Motor neuron (in vitro differentiated cells): ENCODE measurements at places on chromosomes 3 and 15.

DNA sequence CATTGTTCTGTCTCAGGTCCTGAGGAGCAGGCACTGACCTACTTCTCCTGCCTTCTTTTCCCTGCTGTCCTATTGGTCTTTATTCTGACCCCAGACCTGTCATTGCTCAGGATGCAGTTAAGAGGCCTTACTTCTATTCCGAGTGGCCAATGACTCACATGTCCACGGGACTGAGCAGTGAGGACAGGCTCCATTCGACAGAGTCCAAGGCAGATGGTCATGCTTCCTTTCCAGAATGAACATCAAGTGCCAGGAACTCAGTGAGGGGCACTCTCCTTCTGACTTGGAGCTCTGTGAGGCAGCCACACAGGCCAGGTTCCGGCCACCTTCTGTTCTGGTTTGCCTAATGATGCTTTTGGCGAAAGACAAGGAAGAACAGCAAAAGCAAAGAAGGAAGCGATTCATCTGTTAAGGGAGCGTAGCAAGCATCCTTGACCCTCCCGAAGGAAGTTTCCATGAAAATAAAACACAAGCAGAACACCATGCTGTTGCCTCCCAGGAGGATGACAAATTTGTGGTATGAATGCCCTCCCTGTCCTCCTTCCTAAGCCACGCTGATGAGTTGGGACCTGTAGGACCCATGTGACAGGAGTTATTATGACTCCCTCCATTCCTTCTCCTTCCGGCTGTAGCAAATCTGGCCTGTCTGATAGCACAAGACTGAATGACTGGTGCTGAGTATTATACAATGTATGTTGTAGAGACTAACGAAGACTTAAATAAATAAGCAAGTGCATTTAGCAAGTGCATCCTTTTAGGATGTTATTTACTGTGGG, 14.4 kb upstream of the TPRG1 start:
- ATAC-seq, result no peak

DNA sequence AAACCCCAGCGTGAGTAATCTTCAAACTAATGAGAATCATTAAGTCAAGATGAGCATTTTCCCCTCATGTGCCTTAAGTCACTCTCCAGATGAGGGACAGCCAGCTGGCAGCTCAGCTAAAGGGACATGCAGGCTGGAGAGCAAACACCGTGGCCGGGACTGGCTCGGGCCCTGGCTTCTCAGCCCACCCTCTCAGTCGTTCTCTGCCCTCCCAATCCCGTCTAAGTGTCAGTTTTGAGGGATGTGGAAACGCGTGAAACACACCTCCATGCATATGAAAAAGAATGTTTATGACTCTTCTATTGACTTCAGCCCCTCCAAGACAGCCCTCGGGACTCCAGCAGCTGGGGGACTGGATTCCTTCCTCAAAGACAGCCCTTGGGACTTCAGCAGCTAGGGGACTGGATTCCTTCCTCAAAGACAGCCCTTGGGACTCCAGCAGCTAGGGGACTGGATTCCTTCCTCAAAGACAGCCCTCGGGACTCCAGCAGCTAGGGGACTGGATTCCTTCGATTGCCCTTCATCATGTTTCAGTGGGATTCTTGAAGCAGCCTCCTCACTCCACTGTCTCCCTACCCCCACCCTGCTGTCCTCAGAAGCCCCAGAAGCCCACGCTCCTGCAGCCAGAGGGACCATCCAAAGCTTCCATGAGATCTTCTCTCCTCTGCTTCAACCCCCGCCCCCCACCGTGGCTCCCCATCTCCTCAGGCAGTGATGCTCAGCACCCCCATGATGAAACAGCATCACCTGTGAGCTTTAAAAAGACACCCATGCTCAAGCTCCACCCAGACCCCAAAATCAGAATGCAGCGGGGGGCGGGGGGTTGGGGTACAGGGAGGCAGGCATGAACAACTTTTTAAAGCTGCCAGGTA, 228.9 kb downstream of the XXYLT1 start:
- ATAC-seq, result peak; percentile 18

DNA sequence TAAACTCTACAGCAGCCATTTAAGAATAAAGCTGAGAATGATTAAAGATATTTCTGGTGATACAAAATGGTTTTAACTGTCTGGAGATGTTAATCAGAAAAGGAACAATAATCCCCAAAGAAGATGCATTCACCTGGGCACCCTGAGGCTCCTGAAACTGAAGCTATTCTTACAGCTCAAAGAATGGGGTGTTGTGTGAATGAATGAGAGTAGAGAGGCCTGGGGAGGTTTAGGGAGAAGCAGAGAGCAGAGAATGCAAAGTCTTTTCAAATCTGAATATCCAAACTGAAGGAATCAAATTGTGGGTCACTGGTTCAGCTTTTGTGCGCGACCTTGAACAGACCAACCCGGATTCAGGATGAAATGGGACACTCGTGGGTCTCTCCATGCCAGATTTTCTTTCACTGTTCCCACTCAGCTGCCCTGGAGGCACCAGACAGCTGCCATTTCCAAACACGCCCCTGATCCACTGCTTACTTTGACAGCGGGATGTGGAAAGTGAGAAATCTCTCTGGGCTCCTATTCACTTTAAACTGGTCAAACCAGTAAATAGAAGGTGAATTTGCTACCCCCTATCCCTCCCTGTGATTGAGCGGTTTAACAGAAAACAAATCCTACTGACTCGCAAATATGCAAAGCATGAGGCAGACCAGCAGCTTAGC, 485.5 kb upstream of the THBS1 start:
- no peak for ATAC-seq

GRCh38 chr3:47022641-47023071, 43.2 kb downstream of the NBEAL2 start:
- ATAC-seq, result no peak

- ATAC-seq, result no peak
Observed at GRCh38 chr3:16181361-16181760, 6.9 kb downstream of the GALNT15 start.

DNA sequence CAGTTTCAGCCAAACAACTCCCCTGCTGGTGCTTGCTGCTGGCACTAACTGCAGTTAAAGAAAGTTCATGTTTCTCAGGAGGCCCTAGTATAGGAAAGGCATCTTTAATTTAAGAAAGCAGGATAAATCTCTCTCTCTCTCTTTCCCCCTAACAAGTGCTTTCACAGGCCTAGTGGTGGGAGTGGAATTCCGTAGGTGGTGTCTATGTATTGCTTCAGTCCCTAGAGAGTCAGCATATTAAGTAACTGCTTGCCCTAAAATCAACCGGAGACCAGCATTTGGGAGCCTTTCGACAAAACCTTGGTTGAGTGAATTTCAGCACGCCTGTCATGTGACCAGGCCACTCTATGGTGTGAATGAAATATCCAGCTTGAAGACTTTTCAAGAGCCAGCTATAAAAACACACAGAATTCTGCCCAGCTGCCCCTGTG, 169.2 kb upstream of the TGFBR2 start:
- ATAC-seq, result no peak

- no peak for ATAC-seq
Observed at GRCh38 chr3:48082580-48083184, 66.5 kb upstream of the MAP4 start.

GRCh38 chr3:196122021-196122687, 40.3 kb upstream of the TFRC start:
- ATAC-seq, result no peak

DNA sequence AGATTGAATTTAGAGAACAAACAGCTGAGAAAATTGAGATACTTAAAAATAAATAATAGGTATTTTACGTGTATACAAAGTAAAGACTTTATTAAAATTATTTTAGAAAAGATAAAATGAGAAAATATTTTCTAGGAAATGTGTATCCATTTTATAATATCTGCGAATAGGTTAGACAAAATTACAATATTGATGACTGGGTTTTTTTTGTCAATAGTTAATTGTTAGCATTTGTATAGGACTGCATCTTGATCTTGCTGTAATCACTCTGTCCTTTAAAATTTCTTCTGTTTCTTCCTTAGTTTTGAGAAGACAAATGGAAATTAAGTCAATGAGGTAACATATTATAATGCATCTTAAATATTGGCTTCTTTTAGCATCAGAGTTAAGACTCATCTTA, 50.3 kb downstream of the MEF2A start:
- no peak for ATAC-seq

- no peak for ATAC-seq
Observed at GRCh38 chr3:105729667-105730066, 139.1 kb downstream of the CBLB start.

GRCh38 chr3:127618891-127619290, 10.1 kb upstream of the PODXL2 start:
- ATAC-seq, result no peak

DNA sequence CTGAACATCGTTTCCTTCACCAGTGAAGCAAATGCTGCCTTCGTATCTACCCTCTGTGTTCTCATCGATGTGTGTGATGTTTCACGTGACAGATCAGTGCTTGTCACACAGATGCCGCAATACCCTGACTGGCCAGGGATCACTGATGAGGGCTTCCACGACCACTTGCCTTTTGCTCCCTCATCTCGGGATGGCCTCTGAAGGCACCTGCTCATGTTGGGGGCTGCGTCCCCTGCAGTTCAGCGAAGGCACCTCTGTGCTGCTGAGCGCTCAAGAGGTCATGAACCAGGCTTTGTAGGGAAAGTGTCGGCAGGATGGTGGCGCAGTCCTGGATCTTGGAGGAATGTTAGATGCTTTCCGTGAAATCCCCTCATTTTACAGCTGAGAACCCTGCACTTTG, 79.2 kb upstream of the KLF13 start:
- ATAC-seq, result no peak

DNA sequence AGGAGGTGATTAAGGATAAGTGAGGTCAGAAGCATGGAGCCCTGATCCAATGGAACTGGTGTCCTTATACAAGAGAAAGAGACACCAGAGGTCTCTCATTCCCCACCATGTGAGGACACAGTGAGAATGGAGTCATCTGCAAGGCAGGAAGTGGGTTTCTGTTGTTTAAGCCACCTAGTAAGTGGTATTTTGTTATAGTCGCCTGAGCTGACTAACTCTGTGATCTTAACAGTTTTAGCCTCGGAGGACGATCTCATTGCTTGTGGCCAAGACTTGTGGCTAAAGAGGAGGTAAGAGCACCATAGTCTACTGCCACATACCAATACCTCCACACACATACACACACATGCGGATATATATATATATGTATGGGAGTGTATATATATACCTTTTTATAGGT, 73.8 kb downstream of the MCTP2 start:
- ATAC-seq, result no peak

GRCh38 chr3:155393316-155393715, 99.8 kb upstream of the STRIT1 start:
- no peak for ATAC-seq

DNA sequence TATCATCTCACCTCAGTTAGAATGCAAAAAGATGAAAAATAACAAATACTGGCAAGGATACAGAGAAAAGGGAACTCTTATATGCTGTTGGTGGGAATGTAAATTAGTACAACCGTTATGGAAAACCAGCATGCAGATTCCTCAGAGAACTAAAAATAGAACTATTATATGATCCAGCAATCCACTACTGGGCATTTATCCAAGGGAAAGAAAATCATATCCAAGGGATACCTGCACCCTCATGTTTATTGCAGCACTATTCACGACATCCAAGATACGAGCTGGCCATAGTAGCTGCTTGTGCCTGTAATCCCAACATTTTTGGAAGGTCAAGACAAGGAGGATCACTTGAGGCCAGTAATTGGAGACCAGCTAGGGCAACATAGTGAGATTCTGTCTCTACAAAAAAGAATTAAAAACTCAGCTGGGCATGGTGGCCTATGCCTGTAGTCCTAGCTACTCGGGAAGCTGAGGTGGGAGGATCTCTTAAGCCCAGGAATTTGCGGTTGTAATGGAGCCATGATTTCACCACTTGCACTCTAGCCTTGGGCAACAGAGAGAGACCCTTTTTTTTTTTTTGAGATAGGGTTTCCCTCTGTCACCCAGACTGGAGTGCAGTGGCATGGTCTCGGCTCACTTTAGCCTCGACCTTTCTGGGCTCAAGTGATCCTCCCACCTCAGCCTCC, 26.6 kb downstream of the USP50 start:
- ATAC-seq, result no peak

- ATAC-seq, result no peak
Observed at GRCh38 chr3:48445277-48445882, 1.2 kb upstream of the ATRIP start.

- ATAC-seq, result no peak
Observed at GRCh38 chr3:173008978-173009377, 132.1 kb downstream of the SPATA16 start.

GRCh38 chr3:126057501-126057819, 26.5 kb downstream of the SLC41A3 start:
- ATAC-seq, result no peak

GRCh38 chr3:140164922-140165590, 230.1 kb downstream of the CLSTN2 start:
- ATAC-seq, result no peak

- ATAC-seq, result peak; percentile 86
Observed at GRCh38 chr3:182644790-182645433, 148.4 kb upstream of the ATP11B start.

DNA sequence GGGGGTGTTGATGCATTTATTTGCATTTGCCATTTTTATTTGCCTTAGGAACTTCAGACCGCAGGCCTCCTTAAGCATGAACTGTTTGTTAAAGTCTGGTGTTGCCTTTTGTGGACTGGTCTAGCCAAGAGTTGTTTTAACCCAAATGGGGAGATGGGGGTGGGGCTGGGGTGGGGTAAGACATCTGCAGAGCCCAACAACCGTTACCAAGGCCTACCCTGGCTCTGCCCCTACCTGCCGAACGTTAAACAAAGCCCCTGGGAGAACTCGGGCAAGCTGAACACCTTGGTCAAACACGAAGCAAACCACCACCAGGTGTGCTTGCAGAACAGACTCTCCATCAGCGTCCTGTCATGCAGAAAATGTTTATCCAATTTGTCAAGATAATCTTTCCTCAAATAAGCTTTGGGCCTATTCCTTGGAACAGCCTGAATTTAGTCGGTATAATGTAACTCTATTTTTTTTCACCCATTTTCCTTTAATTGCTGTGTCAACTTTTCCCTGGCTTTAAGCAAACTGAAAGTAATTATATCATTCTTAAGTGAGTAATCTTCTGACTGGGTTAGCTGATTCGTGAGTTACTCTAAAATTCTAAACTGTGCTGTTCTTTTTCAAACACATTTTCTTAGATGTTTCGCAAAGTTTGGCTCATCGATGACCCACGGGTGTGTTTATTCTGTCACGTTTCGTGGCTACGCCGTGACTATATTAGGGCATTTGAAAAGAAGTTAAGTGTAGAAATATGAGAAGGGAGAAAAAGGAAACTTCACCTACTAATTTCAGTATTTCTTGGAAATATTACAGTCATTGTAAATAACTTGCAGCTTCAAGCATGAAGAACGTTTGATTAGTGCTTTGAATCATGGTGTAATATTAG, 127.6 kb downstream of the SOX2 start:
- ATAC-seq, result no peak

GRCh38 chr3:123322866-123323265, 121.1 kb downstream of the SEC22A start:
- no peak for ATAC-seq

- no peak for ATAC-seq
Observed at GRCh38 chr15:82681371-82681770, 28.3 kb downstream of the AP3B2 start.

GRCh38 chr15:90465140-90465929, 64.4 kb upstream of the CRTC3 start:
- no peak for ATAC-seq

GRCh38 chr3:113079218-113079961, 88.6 kb downstream of the GTPBP8 start:
- ATAC-seq, result no peak

GRCh38 chr3:32873531-32874130, 55.8 kb downstream of the TRIM71 start:
- no peak for ATAC-seq

- ATAC-seq, result peak; percentile 31
Observed at GRCh38 chr3:120113128-120114116, 19.2 kb upstream of the GSK3B start.

- no peak for ATAC-seq
Observed at GRCh38 chr3:18501679-18502343, 76.7 kb upstream of the SATB1 start.
